Skeletal muscle cell (primary cell): ENCODE measurements at places on chromosomes 2 and 18.

GRCh38 chr2:3542107-3542506, 16.0 kb downstream of the RNASEH1 start:
- DNase-seq: no peak

DNA sequence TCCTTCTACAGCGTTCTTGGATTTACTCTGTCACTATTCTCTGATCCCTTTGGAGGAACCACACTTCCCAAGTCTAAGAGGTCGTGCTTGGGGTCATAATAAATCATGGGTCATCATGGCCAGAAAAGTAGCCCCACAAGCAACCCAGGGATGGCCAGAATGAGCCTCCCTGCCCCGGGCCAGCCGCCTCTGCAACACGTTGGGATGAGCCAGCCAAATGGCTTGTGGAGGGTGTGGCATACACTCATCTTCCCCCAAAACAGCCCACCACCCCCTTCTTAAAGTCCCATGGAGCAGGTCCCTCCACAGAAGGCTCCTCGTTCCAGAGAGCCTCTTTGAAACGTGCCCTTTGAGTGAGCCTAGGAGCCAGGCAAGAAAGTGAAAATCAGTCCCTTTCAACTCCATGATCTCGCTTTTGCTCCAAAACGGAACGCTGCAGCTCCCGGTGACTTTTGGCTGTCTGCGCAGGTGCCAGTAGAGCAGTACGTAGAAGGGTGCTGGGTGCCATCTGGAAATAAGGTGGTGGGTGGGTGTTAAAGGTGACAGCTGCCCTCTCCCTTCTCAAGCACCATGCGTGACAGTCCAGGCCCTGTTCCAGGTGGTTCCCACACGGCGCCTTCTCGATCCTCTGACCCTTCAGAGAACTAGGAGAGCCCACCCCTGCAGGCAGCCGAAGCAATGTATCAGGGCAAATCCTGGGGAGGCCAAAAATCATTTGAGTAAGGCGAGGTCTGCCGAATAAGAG, 48.5 kb upstream of the FOSL2 start:
- no peak for DNase-seq

- DNase-seq: no peak
Observed at GRCh38 chr2:129174143-129174542, 805.3 kb upstream of the RAB6C start.

- DNase-seq: no peak
Observed at GRCh38 chr2:24818721-24819167, 25.5 kb downstream of the CENPO start.

DNA sequence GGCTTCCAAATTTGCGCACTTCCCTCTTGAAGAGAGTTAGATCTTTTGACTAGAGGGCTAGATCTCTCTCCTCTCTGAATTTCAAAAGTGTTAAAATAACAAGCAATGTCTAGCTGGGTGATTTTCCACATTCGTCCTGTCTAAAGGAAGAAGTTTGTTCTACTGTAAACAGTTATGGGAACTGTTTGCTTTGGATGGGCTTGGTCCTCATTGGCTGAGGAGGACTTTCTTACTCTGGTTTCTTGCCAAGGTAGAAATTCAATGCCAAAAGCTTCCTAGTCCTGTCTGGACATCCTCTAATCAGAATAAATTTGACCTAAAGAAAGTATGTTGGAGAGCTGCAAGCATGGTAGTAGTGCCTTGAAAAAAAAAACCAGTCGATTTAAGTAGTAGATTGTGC, 47.4 kb upstream of the RAPH1 start:
- DNase-seq: peak; percentile 39

- no peak for DNase-seq
Observed at GRCh38 chr2:98473995-98474780, 29.5 kb downstream of the INPP4A start.

DNA sequence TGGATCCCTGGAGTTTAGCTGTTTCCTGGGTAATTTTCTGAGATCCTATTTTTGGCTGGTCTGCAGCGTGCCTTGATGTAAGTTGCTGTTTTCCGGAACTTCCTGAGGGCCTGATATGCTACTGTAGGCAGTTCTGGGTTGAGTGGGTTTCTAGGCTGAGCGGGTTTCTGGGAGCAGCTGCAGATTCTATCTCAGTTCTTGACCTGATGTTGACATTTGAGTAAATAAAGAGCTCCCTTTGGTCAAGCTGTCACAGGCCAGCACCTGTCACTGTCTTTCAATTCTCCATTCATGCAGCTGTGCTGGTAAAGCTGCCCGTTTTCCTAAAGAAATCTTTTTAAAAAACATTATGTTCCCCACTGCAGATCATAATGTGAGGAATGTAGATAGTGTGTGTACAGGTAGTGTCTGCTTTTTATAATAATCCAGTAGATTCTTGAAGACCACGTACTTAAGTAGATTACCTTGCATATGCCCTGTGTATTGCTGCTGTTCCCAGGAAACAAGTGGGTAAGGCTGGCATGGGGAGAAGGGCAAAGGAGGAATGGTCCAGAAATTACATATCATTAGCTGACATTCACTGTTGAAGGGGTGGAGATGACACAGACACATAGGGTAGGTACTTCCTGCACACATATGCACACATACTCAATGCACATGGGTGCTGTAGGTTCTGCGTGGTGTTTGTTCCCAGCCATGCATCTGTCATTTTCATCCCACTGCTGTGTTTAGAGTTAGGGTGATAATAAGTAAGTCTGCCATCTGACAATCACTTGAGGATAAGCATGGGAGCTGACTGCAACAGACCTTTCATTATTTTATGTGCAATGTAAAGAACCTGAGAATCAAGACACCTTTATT, 25.9 kb downstream of the CD28 start:
- peak; percentile 56 for DNase-seq

- no peak for DNase-seq
Observed at GRCh38 chr2:36137612-36138011, 218.0 kb upstream of the CRIM1 start.

DNA sequence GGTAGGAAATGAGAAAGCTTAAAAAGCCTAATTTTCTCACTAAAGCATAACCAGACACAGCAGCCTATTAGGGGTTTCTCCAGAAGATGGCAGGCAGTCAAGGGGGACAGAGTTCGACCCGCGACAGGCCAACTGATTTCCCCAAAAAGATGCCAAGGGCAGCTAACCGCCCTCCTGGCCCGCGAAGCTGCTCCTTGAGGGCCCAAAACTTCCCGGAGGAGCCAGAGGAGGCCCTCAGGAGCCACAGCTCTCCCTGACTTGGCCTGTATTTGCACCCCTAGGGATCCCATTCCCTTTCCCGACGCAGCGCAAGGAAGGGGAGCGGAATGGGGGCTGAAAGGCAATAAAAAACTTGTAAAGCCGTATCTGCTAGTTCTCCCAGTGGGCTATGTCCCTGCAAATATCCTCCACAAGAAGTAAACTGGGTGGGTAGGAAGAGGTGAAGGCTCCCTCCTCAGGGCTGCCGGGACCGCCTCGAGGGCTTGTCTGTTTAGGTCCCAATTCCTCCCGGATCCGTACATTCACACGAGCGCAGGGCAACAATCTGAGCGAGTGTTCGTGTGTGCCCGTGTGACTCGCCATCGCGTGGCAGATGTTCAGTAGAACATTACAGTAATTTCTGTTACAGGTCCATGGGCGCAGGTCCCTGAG, 756 bp upstream of the NAGK start:
- DNase-seq: no peak

- no peak for DNase-seq
Observed at GRCh38 chr2:167510071-167510759, 621.9 kb downstream of the XIRP2 start.

- peak; percentile 81 for DNase-seq
Observed at GRCh38 chr18:10057894-10058791, 144.3 kb downstream of the VAPA start.

GRCh38 chr2:71974846-71975245, 172.8 kb downstream of the CYP26B1 start:
- no peak for DNase-seq

GRCh38 chr2:209476367-209477208, 52.7 kb downstream of the MAP2 start:
- DNase-seq: peak; percentile 86

- no peak for DNase-seq
Observed at GRCh38 chr2:121090088-121090715, 194.8 kb downstream of the TFCP2L1 start.

- no peak for DNase-seq
Observed at GRCh38 chr2:22904126-22904684, 480.8 kb upstream of the KLHL29 start.

GRCh38 chr2:238087211-238087610, 12.9 kb upstream of the ESPNL start:
- DNase-seq: no peak

- DNase-seq: peak; percentile 47
Observed at GRCh38 chr2:201806442-201807170, at the start of gene CDK15. Gene CDK15, plus strand, starts transcription at chr2:201806537. Its CDS starts 128 bp downstream, at chr2:201806665.

DNA sequence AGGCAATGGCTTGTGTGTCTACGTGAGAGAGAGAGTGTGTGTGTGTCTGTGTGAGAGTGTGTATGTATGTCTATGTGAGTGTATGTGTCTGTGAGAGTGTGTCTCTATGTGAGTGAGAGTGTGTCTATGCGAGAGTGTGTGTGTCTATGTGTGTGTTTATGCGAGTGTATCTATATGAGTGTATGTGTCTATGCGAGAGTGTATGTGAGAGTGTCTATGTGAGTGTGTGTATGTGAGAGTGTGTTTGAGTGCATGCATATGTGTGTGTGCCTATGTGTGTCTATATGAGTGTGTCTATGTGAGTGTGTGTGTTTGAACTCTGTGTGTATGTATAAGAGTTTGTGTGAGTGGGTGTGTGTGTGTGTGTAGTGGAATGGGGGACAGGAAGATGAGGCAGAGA, 9.8 kb upstream of the GNLY start:
- DNase-seq: no peak

DNA sequence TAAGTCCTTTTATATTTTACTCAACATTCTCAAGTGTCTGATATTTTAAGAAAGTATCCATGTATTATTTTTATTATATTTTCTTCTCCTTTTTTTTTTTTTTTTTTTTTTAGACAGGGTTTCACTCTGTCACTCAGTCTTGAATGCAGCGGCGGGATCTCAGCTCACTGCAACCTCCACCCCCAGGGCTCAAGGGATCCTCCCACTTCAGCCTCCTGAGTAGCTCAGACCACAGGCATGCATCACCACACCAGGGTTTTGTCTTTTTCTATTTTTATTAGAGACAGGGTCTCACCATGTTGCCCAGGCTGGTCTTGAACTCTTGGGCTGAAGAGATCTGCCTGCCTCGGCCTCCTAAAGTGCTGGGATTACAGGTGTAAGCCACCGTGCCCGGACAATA, 212.1 kb downstream of the TCF4 start:
- DNase-seq: no peak

DNA sequence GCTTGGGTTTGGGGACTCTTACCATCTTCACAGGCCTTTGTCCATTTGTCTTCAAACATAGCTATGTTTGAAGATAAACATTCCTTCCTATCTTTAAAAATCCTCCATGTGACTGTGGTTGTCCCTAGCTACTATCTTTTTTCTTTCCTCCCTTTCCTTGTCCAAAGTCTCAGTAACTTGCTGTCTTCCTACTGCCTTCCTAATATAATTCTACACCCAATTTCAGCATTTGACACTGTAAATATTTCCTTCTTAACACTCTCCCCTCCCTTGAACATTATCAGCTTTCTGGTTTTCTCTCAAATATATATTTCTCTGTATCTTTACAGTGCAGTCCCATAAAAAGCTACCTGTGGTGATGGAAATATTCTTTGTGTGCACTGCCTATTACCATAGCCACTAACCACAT, 5.3 kb upstream of the SP3 start:
- DNase-seq: no peak

GRCh38 chr2:127763776-127764175, 47.2 kb downstream of the WDR33 start:
- DNase-seq: peak; percentile 43

DNA sequence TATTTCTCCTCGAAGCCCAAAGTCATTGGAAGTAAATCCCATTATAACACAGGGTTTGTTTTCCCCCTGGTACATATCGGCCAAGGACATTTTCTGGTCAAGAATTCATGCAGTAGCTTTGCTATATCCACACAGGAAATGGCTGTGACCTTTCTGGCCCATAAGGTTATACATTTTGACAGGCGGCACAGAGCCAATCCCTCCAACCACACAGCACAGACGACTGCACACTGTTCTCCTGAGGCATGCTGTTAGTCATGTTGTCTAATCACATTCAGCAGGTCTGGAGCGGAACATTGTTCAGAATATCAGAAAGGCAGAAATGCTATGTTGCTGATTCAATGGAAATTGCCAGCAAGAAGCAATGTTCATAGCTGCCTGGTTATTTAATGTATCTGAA, 742.3 kb upstream of the SLC8A1 start:
- DNase-seq: peak; percentile 65

DNA sequence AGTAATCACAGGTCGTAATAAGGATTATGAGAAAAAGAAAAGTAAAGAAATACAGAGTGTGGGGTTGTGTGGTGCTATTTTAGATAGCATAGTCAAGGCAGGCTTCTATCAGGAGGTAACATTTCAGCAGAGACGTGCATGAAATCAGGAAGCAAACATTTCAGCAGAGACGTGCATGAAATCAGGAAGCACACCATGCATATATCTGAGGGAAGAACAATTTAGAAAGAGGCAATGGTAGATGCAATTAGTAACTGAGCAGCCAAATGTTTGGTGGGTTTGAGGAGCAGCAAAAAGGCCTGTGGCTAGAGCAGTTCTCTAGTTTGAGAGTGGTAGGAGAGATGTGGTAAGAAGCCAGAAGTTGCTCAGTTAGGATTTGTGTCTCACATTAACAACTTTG, 713.7 kb downstream of the ADCYAP1 start:
- no peak for DNase-seq

- no peak for DNase-seq
Observed at GRCh38 chr18:23732439-23732838, 43.2 kb downstream of the LAMA3 start.

DNA sequence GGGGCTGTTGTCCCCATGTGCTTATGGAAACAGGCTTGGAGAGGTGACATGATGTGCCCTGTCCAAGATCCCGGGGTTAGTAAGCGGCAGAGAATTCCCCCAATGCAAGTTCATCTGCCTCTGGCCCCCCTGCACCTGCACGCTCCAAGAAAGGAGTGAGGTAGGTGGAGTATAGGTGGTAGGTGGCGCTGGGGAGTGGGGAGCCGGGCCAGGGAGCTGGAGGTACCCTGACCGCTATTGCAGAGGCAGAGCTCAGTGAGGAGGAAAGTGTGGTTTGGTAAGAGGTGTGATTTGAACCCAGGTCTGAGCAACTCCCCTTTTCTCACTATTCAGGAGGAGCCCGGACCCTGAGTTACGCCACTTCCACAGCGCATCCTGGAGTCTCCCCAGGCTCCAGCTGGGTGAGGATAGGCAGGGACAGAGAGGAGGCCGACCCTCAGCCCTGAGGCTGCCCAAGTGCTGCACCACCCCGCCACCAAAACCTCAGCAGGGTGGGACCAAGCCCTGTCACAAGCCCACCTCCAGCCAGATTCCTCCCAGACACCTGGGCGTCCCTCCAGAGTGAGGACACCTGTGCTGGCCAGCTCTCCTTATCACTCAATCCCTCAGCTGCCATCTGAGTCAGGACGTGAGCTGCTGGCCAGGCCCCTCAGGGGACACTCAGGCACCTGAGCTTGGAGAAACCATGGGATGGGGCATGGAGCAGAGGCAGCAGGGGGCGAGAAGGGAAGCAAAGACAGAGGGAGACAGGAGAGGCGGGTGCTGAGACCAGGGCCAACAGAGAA, 5.6 kb downstream of the HAAO start:
- DNase-seq: no peak

- DNase-seq: no peak
Observed at GRCh38 chr2:97737421-97738178, 24.2 kb downstream of the ZAP70 start.
